ENCODE measurements at places on chromosomes 6 and 20.

DNA sequence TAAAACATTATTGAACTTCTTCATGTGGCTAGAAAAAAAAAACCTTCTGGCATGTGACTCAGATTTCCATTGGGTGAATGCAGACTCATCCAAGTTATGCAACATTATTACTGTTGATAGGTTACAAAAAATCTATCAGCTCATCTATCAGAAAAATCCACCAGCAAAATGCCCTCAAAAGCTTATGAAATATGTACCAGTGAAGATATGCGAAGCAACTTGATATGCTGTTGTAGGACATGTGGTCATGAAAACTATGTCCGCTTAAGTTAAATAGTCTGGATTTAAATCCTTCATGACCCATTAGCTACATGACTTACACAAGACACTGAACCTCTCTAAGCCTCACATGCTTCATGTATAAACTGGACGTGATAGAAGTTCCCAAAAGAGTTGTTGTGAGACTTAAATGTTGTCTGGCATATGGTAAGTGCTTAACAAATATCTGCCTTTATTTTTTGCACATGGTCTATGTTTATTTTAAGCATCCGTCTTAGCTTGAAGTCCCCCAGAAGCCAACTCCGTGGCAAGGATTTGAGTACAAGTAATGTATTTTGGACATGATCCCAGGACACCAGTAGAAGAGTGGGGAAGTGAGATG is 12.5 kb upstream of the BFSP1 start:
- H3K36me3 ChIP-seq: no peaks in the 10 kb centered on the region
- H3K27ac ChIP-seq: peak overlapping the region; percentile 5
- DNase-seq: no peak
- H3K27me3 ChIP-seq: no peaks in the 10 kb centered on the region
- H3K4me1 ChIP-seq: no peaks in the 10 kb centered on the region

DNA sequence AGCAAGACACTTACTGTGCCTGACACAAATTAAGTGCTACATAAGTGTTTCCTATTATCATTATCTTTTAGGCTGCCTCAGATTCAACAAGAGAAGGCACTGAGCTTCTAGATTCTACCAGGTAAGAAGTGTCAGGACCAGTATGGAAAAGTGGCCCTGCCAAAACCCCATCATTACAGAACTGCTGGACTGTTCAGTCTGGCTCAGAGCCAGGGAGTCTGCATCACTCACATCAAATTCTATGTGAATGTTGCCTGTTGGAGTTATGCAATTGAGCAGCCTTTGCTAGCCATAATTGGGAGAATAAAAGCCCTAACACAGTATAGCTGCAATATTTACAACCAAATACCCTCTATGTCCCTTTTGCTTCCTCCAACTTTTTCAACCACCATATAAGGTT is 70.9 kb downstream of the ATG5 start:
- DNase-seq: no peak
- H3K4me1 ChIP-seq: peaks cover 3% of the 10 kb centered on the region
- no peaks in the 10 kb centered on the region for H3K27me3 ChIP-seq
- H3K4me3 ChIP-seq: no peak overlapping the region
- H3K36me3 ChIP-seq: no peaks in the 10 kb centered on the region

- peaks cover 7% of the 10 kb centered on the region for H3K27me3 ChIP-seq
- no peak overlapping the region for H3K27ac ChIP-seq
- H3K4me1 ChIP-seq: no peaks in the 10 kb centered on the region
- no peak overlapping the region for H3K4me3 ChIP-seq
- no peak for DNase-seq
- H3K36me3 ChIP-seq: no peaks in the 10 kb centered on the region
These were observed 147.2 kb upstream of the RPS6KA2 start for GRCh38 chr6:166774292-166774691.

GRCh38 chr6:31972709-31973350 is 892 bp upstream of the DXO start:
- no peaks in the 10 kb centered on the region for H3K27me3 ChIP-seq
- H3K4me3 ChIP-seq: peak overlapping the region; percentile 58
- peaks cover 26% of the 10 kb centered on the region for H3K36me3 ChIP-seq
- H3K4me1 ChIP-seq: peaks cover 17% of the 10 kb centered on the region
- H3K27ac ChIP-seq: peak overlapping the region; percentile 94
- no peak for DNase-seq

DNA sequence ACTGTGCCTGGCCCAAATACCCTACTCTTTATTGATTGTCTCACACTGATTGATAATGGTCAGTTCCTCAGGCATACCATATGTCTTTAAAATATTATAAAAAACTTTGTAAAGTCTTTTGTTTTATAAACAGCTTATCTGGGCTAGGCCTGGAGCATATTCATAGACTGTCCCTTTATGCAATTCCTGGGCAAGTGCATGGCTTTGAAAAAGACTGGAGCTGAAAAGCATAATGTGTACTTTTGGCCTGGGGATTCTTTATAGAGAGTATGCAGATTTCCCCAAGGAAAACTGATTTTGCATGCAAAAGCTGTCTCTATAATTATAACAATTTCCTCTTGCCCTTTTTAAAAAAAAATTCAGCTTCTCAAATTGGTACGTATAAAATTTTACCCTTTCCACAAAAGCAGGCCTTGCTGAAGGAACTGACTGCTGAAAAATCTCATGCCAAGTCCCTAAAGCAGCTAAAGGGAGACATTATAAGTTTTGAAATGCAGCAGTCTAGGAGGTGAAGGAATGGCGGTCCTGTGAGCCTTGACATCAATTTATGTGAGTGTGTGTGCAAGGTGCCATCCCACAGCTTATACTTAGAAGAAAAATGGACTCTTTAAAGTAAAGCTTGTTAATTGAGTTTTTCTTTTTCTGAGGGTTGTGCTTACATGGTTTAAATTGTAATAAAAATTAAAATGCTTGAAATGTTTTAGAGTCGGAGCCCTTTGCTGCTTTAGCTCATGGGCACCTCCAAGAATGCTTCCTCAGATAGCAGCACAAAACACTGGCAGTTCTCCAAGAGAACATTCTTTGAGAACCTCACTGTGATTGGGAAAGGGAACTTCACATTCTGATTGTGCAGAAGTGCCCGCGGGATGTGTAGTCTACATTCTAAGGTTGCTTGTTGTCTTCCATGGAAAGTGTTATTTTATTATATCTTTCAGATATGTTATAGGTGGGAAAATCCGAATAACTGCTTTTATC is 43.9 kb downstream of the PLCB4 start:
- no peaks in the 10 kb centered on the region for H3K27me3 ChIP-seq
- no peak overlapping the region for H3K27ac ChIP-seq

GRCh38 chr6:9405369-9405768 is 970.0 kb upstream of the SLC35B3 start:
- H3K4me1 ChIP-seq: no peaks in the 10 kb centered on the region
- H3K4me3 ChIP-seq: no peak overlapping the region
- H3K27me3 ChIP-seq: no peaks in the 10 kb centered on the region
- H3K27ac ChIP-seq: no peak overlapping the region

DNA sequence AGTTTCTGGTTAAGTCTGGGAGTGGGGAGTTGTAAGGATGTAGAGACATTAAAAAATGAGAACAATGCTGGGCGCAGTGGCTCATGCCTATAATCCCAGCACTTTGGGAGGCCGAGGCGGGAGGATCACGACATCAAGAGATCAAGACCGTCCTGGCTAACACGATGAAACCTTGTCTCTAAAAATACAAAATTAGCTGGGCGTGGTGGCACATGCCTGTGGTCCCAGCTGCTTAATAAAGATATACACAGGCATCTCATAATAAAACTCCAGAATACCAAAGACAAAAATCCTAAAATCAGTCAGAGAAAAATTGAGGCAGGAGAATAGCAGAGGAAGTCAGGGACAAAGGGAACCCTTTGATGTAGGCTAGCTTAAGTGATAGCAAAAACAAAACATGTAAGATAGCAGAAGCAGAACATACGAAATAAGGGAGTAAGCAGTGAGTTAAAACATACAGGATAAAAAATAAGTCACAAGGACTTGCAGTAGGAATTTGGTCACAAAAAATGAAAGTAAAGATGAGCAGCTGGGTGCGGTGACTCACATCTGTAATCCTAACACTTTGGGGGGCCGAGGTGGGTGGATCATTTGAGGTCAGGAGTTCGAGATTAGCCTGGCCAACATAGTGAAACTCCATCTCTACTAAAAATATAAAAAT is 23.6 kb downstream of the DDX43 start:
- H3K36me3 ChIP-seq: no peaks in the 10 kb centered on the region
- DNase-seq: no peak
- H3K27me3 ChIP-seq: no peaks in the 10 kb centered on the region
- H3K4me1 ChIP-seq: no peaks in the 10 kb centered on the region
- H3K27ac ChIP-seq: no peak overlapping the region

GRCh38 chr20:31833130-31833930 is 12.1 kb downstream of the FOXS1 start:
- no peak overlapping the region for H3K27ac ChIP-seq
- H3K4me3 ChIP-seq: no peak overlapping the region
- peaks cover 14% of the 10 kb centered on the region for H3K4me1 ChIP-seq
- H3K27me3 ChIP-seq: no peaks in the 10 kb centered on the region
- no peaks in the 10 kb centered on the region for H3K36me3 ChIP-seq

DNA sequence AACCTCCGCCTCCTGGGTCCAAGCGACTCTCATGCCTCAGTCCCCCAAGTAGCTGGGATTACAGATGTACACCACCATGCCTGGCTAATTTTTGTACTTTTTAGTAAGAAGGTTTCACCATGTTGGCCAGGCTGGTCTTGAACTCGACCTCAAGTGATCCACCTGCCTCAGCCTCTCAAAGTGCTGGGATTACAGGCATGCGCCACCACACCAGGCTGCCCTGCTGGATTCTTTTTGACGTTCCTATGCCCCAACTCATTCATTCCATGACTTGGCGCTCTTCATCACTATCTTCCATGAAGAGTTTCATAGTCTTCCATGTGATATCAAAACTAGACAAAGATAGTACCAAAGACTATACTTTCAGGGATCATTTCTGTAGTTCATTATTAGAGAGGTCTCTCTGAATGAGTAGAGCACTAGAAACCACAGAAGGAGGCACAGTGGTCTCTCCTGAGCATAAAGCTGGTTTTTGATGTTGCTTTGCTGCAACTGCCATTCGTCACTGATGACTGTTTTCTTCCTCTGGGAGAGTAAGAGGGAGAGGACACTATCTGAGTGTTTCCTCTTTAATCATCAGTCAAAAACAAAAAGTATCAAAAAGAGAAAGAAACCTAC is 23.5 kb downstream of the DNAAF9 start:
- peaks cover 5% of the 10 kb centered on the region for H3K36me3 ChIP-seq
- no peak overlapping the region for H3K4me3 ChIP-seq
- H3K27ac ChIP-seq: no peak overlapping the region
- no peaks in the 10 kb centered on the region for H3K27me3 ChIP-seq
- no peaks in the 10 kb centered on the region for H3K4me1 ChIP-seq
- no peak for DNase-seq

DNA sequence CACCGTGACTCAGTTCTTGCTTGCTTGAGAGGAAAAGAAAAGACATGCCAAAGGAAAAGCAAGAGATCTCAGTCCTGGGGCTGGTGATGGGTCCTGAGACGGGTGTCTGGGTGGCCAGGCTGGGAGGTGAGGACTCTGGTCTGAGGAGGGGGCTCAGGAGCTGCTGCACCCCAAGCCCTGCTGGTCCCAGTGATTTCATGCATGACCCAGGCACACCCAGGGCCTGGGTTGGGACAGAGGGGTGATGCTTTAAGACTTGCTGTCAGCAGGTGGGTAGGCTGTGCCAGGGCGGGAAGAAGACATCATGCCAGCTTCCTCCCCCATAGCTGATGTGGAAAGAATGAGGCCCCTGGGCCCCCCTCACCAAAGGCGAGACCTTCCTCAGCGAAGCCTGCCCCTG is 65.1 kb upstream of the PMEPA1 start:
- H3K27ac ChIP-seq: no peak overlapping the region
- H3K4me3 ChIP-seq: no peak overlapping the region
- no peaks in the 10 kb centered on the region for H3K4me1 ChIP-seq
- H3K27me3 ChIP-seq: peaks cover 4% of the 10 kb centered on the region
- H3K36me3 ChIP-seq: no peaks in the 10 kb centered on the region

- H3K27me3 ChIP-seq: no peaks in the 10 kb centered on the region
- no peaks in the 10 kb centered on the region for H3K4me1 ChIP-seq
- H3K27ac ChIP-seq: no peak overlapping the region
These were observed 152.9 kb downstream of the SIM1 start for GRCh38 chr6:100311707-100312251.

GRCh38 chr20:10551732-10552724 is 116.9 kb downstream of the SLX4IP start:
- no peak for DNase-seq
- no peak overlapping the region for H3K4me3 ChIP-seq
- H3K27me3 ChIP-seq: no peaks in the 10 kb centered on the region
- H3K36me3 ChIP-seq: no peaks in the 10 kb centered on the region
- H3K4me1 ChIP-seq: peaks cover 10% of the 10 kb centered on the region

DNA sequence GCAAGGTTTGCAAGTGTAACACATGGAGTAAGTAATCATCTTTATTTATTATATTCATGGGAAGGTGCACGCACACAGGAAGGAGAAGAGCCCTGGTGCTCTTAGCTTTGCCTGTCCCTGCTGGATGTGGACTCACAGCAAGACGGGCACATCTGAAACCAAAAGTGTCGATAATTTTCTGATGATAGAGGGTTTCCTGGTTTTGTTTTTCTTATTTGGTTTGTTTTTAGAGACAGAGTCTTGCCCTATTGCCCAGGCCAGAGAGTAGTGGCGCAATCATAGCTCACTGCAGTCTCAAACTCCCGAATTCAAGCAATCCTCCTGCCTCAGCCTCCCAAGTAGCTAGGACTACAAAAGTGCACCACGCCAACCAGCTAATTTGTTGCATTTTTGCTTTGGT is 7.8 kb upstream of the KHDC1L start:
- H3K27ac ChIP-seq: no peak overlapping the region
- no peaks in the 10 kb centered on the region for H3K27me3 ChIP-seq
- no peaks in the 10 kb centered on the region for H3K36me3 ChIP-seq
- no peak overlapping the region for H3K4me3 ChIP-seq

DNA sequence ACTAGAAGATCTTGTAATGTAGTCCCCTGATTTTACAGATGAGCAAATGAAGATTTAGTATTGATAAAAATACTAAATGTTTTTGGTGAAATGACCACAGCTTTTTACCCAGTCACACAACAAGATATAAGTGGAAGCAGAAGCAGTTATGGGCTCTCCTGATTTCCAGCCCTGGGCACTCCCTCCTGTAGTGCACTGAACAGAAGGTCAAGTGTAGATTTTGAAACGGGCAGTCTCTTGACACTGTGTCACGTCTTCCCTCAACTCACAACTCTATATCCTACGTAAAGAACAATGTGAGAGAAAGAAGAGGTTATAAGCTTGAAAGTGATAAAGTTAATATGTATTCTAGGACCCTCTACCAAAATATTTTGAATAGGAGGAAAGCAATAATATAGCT is 23.3 kb downstream of the TMEM200A start:
- no peak overlapping the region for H3K27ac ChIP-seq
- H3K36me3 ChIP-seq: peaks cover 2% of the 10 kb centered on the region
- H3K4me3 ChIP-seq: no peak overlapping the region
- no peaks in the 10 kb centered on the region for H3K27me3 ChIP-seq
- no peak for DNase-seq
- no peaks in the 10 kb centered on the region for H3K4me1 ChIP-seq

GRCh38 chr20:62624325-62624690 is 18.0 kb upstream of the SLCO4A1 start:
- H3K27ac ChIP-seq: peak overlapping the region; percentile 88
- no peak overlapping the region for H3K4me3 ChIP-seq
- peaks cover 3% of the 10 kb centered on the region for H3K27me3 ChIP-seq
- DNase-seq: no peak

GRCh38 chr6:13239530-13240455 is 88.5 kb downstream of the TBC1D7 start:
- DNase-seq: no peak
- H3K4me3 ChIP-seq: no peak overlapping the region
- H3K27ac ChIP-seq: no peak overlapping the region
- no peaks in the 10 kb centered on the region for H3K27me3 ChIP-seq
- no peaks in the 10 kb centered on the region for H3K36me3 ChIP-seq
- H3K4me1 ChIP-seq: no peaks in the 10 kb centered on the region
